Tibial artery (tissue), 4 donors: ENCODE measurements at places on chromosomes 4 and X.

DNA sequence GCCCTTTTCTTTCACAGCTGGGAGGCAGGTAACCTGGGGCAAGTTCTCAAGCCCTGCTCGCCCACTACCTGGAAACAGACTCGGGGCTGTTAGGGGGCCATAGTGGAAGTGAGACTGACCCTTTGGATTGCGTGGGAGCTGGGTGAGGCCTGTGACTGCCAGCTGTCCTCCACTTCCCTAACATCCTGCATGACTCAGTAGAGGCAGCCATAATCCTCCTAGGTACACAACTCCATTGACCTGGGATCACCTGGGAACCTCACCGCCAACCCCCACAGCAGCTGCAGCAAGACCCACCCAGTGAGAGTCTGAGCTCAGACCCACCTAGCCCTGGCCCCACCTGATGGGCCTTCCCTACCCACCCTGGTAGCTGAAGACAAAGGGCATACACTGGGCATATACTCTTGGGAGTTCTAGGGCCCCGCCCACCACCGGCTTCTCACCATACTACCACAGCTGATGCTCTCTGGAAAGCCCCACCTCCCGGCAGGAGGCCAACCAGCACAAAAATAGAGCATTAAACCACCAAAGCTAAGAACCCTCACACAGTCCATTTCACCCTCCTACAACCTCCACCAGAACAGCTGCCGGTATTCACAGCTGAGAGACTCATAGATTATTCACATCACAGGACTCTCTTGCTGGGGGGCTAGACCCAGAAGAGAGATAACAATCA lies 61.1 kb upstream of the DCTD start:
- DNase-seq, result no peak

DNA sequence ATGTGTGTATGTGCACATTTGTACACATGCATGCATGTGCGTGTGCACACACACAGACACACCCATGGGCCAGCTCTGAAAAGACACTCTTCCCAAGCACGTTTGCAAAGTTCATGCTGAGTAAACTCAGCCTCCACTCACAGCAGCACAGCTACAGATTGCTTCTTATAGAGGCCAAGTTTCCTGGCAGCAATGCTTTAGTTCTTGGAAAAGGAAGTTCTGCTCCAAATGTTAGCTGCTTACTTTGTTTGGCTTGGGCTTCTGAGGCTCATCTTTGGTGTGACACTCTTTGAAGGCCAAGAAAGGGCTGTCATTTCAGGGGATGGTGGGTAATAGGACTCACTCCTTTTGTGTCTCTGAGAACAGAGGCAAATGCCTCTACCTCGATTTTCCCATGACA lies 6.6 kb downstream of the PLP1 start:
- no peak for DNase-seq

GRCh38 chrX:101415180-101416145 lies 7.4 kb downstream of the HNRNPH2 start:
- DNase-seq, result no peak

DNA sequence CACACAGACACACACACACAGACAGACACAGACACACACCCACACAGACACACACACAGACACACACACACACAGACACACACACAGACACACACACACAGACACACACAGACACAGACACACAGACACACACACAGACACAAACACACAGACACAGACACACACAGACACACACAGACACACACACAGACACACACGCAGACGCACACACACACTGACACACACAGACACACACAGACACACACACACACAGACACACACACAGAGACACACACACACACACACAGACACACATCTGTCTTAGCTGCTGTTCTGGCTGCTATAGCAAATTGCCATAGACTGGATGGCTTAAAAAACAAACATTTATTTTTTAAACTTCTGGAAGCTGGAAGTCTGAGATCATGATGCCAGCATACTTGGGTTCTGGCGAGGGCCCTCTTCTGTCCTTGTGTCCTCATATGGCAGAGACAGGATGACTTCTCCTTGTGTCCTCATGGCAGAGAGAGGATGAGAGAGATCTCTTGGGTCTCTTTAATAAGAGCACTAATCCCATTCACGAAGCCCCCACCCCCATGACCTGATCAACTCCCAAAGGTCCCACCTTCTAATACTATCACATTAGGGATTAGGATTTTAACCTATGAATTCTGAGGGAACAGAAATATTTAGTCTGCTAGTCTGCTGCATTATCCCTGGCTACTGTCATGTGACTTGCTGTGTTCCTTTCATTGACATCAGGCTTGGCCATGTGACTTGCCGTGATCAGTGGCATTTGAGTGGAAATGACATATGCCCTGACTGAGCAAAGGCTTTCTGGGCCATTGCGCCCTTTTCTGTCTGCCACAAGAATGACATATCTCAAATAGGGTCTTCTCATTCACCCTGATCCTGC lies 32.7 kb upstream of the RASGEF1B start:
- DNase-seq, result no peak

- DNase-seq, result no peak
These were observed 60.9 kb downstream of the RTL9 start for GRCh38 chrX:110419512-110419911.

GRCh38 chr4:65391382-65391781 lies 278.9 kb downstream of the EPHA5 start:
- no peak for DNase-seq

DNA sequence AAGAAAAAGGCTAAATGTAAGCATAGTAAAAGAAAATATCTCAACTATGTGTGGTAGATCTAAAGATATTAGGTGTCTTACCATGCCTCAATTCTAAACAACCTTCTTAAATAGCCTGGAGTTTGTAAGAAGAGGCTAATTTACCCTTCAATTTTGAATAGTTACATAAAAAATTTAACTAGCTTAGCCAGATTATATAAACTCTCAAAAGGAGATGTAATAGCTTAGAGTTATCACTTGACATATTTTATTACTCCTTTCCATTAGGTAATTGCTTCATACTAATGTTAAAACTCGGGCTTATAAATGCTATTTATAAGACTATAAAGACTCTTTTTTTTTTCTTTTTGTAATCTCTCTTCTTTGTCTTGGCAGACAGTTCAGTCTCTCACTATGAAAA lies 297.5 kb upstream of the PABPC4L start:
- DNase-seq, result no peak

GRCh38 chr4:79294064-79294463 lies 31.8 kb downstream of the NAA11 start:
- DNase-seq, result no peak

DNA sequence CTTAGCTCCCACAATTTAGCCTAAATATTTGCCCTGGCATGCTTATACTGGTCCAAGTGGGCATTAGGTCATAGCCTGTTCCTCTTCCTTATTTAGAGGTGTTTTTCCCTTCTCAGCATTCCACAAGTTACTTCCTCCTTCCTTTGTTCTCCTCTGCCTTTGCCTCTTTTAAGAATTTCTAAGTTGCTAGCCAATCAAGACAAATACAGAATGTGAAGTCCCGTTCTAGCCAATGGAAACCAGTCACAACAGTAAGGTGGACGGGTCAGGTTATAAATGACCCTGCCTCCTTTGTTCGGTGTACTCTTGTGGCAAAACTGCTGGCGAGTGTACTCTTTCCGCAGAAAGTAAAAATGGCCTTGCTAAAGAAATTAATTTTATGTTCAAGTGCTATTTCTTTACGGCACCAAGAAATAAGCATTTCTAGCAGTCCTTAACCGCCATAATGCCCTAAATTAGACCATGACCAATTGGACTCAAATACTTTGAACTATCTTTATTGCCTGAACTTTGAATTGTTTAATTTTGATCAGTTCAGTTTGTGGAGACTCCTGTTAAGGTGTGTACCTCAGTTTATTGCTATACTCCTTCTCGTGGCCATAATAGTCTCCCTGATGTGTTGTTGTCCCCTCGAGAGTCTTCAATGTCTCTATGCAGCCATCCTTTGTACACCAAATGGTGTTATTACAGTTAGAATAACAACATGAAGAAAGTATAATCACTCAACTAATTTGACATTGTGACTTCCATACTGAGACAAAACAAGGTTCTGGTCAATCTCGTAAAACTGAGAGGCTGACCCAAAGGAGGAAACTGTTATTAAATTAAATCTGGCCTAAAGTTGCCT lies 1.6 kb upstream of the HADH start:
- DNase-seq, result no peak
